Stimulated activated CD4-positive, alpha-beta T cell treated with anti-CD3 and anti-CD28 coated beads, Interleukin-4, amount 100 ng/mL, for 24 hours (primary cell): ENCODE measurements at places on chromosomes 12 and 14.

DNA sequence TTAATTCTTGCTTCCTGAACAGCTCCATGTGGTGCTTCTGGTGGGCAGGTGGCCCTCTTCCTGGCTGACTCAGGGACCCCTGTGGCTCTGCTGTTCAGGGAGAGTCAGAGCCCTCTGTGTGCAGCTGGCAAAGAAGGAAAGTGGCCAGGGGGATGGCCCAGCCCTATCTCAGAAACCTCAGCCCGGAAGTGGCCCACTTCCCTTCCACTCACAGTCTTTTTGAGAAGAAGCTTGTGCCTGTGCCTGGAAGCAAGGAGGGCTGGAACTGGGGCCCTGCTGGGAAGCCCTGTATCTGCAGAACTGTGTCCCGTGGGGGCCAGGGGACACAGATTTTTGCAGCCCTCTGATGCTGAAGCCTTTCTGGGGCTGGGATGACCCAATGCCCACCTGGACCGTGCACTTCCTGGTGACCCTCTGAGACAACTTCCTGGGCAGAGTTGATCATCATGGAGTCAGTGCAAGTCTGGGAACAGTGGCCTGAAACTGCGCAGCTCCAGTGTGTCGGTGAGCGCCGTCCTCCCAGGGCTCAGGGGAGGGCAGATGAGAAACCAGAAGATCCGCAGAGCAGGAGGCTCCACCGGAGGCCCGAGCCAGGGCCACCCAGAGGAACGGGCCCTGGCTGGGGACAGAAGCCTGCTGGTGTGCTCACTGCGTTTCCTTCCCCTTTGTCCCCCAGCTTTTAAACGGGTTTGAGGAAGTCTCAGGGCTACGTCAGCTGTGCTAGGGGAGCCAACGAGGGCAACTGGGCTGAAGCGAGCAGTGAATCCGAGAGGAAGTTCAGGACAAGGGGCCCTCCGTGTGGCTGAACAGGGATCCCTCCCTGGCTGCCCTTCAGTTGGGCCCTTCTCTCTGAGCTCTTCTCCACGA, 217.4 kb upstream of the RTL1 start:
- DNase-seq: no peak

GRCh38 chr14:57560681-57561080, 67.0 kb upstream of the CCDC198 start:
- DNase-seq: no peak

DNA sequence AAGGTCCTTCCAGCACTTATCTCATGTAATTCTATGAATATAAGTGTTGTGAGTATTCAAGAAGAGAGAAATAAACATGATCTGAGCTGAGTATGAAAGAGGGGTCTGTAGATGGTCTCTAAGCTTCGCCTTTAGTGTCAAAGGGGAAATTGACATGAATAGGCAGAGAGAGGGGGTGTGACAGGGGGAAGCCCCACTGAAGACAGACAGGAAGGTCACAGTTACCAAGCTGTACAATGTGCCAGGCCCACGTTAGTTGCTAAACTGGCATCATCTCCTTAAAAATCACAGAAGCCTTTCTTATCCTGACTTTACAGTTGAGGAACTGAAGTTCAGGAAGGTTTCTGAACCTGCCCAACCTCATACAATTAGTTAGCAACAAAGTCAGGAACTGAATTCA, 7.6 kb downstream of the ARHGEF40 start:
- no peak for DNase-seq

DNA sequence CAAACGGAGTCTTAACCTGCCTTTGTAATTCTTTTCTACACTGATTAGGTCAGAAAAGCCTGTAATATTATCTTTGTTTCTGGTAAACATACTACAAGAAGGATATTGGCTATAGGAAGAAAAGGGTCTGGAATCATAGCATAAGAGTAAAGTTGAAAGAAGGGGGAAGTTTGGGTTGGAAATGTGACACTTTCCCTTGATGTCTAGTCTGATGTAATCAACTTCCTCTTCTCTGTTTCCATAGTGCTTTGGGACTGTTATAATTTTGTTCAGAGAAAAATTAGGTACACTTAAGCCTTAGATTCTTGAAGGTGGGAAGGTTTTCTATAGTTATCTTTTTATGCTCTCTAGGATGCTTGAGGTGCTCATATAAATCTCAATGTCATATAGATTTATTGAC, 322.2 kb downstream of the AEBP2 start:
- no peak for DNase-seq

DNA sequence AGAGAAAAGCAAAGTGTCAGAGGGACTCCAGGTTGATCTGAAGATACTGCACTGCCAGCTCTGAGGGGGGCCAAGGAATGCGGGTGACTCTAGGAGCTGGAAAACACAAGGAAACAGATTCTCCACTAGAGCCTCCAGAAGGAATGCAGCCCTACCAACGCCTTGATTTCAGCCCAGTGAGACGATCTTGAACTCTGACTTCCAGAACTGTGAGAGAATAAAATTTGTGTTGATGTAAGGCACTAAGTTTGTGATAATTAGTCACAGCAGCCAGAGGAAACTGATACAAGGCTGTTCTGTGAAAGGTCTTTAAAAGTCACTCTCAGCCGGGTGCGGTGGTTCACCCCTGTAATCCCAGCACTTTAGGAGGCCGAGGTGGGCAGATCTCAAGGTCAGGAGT, 34.2 kb downstream of the CKAP4 start:
- no peak for DNase-seq

GRCh38 chr14:97697772-97698171, 900.6 kb downstream of the VRK1 start:
- peak; percentile 20 for DNase-seq
